ENCODE measurements at places on chromosomes 5 and 9.

DNA sequence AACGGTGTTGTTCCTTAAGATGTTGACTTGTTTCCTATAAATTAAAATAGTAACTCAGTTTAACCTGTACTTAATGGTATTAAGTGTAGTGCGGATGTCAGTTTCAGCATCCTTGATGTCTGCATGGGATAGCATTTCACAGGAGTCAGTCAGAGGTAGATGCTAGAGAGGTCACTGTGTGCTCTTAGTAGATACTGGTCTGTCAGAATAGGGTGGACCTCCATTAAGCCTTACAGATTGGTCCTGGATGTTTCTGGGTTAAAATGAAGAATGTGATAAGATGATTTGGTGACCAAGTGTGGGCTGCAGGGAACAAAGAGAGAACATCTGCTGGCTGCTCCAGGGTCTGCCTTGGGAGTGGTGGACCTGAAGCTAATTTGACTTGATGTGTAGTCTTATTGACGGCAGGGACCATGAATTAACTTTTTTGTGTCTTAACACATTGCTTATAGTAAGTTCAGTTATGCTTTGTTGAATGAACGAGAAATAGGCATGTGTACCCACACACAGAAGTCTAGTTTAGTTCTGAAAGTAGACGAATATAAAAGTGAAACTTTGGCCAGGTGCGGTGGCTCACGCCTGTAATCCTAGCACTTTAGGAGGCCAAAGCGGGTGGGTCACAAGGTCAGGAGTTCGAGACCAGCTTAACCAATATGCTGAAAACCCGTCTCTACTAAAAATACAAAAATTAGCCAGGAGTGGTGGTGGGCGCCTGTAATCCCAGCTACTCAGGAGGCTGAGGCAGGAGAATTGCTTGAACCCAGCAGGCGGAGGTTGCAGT lies 12.5 kb downstream of the RAB24 start:
- no peak for DNase-seq

GRCh38 chr5:55919625-55920024 lies 68.5 kb downstream of the IL31RA start:
- DNase-seq: no peak

- no peak for DNase-seq
Observed at GRCh38 chr5:82847562-82847961, 229.6 kb downstream of the TMEM167A start.

- DNase-seq: no peak
Observed at GRCh38 chr9:126050605-126050990, 276.0 kb upstream of the MVB12B start.

GRCh38 chr9:33380390-33381094 lies 21.8 kb downstream of the AQP7 start:
- no peak for DNase-seq

- no peak for DNase-seq
Observed at GRCh38 chr5:176723440-176723839, 76.2 kb downstream of the TSPAN17 start.

DNA sequence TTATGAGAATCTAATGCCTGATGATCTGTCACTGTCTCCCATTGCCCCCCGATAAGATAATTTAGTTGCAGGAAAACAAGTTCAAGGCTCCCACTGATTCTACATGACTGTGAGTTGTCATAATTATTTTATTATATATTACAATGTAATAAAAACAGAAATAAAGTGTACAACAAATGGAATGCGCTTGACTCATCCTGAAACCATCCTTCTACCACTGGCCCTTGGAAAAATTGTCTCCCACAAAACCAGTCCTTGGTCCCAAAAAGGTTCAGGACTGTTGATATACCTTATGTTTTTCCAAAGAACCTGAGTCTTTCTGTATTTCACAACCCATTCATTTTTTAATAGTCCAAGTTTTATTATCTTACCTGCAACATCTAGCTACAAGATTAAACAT lies 403.5 kb downstream of the TAF11L14 start:
- no peak for DNase-seq
